ENCODE measurements at places on chromosomes 7 and 10. TPM values are rescaled to one million over a fixed set of nuclear protein-coding genes. Genes with fewer than 3 reads are reported as not detected.
A peak's percentile ranks its signal among the peaks of the same experiment; 100 is the strongest.

Gene TEX36
- not detected for total RNA-seq

Gene OR2A42
- total RNA-seq, result 0.04 TPM

Gene AKR1C2
- not detected for total RNA-seq

Gene ZNF425
- total RNA-seq, result 1.0 TPM

DNA sequence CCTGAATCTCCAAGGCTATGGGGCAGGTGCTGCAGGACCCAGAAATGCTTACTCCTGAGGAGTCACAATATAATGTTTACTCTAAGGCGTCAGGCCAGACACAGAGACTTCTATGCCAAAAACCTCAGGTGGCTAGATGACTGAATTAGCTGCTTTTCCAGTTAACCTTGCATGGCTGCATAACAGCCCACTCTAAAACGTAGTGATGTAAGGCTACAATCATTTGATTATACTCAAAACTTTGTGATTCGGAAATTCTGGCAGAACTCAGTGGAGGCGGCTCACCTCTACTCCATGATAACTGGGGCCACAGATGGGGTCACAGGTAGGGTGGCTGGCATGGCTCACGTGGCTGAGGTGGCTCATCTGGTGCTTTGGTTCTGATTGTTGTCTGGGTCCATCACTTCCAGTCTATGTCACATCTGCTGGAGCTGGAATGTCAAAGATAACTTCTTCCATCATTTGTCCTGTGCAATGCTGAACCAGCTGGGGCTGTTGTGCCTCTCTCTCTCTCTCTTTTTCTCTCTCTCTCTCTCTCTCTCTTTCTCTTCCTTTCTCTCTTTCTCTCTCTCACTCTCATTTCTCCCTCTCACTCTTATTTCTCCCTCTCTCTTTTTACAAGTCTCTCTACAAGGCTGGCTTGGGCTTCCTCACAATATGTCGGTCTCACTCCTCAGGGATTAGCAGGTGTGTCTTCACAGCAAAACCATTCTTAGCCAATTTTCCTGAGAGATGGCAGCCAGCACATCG is 11.8 kb downstream of the TMEM72 start:
- no peak for DNase-seq
- H3K4me3 ChIP-seq, result no peak overlapping the region
- no peaks in the 10 kb centered on the region for H3K4me1 ChIP-seq
- no peak overlapping the region for H3K27ac ChIP-seq
- H3K36me3 ChIP-seq, result no peaks in the 10 kb centered on the region
- H3K27me3 ChIP-seq, result peaks cover 4% of the 10 kb centered on the region

DNA sequence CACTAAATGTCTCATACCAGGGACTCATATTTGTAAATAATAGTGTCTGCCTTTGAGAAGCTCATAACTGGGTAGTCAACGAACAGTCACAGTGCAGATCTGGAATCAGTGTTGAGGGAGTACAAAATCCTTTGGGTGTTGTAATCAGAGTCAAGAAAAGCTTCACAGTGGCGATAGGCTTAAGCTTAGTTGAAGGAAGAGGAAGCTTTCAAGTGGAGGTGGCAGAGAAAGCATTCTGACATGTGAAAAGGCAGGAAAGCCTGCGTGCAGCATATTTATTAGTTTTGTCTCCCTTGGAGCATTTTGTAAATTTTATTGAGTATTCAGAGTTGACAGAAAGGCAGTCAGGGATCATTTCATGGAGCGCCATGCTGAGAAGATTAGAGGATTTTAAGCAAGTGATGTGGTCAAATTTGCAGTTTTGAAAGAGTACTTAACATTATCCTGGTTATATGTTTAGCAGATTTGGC is 104.9 kb downstream of the ADK start:
- DNase-seq, result no peak
- H3K4me1 ChIP-seq, result peaks cover 7% of the 10 kb centered on the region
- no peak overlapping the region for H3K27ac ChIP-seq
- H3K4me3 ChIP-seq, result no peak overlapping the region

Gene VPS50
- total RNA-seq, result 26.0 TPM

DNA sequence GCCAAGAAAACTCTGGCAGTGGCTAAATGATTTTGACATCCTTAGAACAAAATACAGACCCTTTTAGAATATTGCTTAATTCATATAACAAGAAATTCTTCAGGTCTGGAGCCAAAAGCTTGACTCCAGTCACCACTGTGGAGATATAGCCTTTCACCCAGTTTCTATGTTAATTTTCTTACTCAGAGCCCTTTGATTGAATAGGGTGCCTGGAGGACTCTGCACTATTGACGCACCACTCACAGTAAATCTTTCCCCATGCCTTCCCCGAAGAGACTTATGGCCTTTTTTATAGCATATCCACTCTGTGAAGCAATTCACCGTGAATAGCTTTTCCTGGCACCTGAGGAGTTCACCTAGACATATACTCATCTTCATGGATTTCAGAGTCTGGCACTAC is 613.8 kb downstream of the ZWINT start:
- no peak for DNase-seq
- H3K27ac ChIP-seq, result no peak overlapping the region
- no peaks in the 10 kb centered on the region for H3K27me3 ChIP-seq
- H3K4me1 ChIP-seq, result no peaks in the 10 kb centered on the region
- H3K36me3 ChIP-seq, result no peaks in the 10 kb centered on the region

- H3K36me3 ChIP-seq, result peaks cover 46% of the 10 kb centered on the region
- DNase-seq, result no peak
- no peak overlapping the region for H3K4me3 ChIP-seq
- H3K27me3 ChIP-seq, result no peaks in the 10 kb centered on the region
- H3K27ac ChIP-seq, result peak overlapping the region; percentile 89
- H3K4me1 ChIP-seq, result peaks cover 78% of the 10 kb centered on the region
Measured at GRCh38 chr10:26478061-26478460, 39.9 kb downstream of the APBB1IP start.

Gene OR2A12
- not detected for total RNA-seq

DNA sequence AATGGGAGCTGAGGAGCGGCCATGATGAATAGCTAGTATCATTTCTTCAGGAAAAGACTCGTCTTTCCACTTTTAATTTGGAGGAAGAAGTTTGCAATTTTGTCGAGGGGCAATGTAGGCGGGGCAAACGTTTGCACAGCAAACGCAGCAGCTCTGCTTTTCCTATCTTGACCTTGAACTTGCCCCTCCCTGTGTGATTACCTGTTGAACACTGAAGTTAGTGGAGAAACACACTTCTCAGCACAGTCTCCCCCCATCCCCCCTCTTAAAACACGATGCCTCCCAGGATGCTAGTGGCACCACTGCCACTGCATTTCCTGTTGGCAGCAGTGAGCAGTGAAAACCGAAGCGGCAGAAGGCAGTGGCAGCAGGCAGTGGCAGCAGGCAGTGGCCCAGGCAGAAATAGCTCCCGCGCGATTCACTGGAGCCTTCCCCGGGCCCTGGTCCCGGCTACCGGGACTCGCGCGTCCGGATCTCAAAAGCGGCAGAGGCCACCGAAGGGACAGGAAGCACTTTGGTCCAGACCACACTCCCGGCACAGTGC is at the start of gene EPDR1:
Gene EPDR1, plus strand, starts transcription at position 336 of the 544 bp plus-strand sequence. CDS start 300 bp downstream, outside the sequence.
- peak; percentile 38 for DNase-seq
- no peaks in the 10 kb centered on the region for H3K36me3 ChIP-seq
- peak within 1 kb of the TSS; percentile 66 for H3K4me3 ChIP-seq
- peaks cover 65% of the 10 kb centered on the region for H3K27me3 ChIP-seq
- peak within 1 kb of the TSS; percentile 6 for H3K27ac ChIP-seq

DNA sequence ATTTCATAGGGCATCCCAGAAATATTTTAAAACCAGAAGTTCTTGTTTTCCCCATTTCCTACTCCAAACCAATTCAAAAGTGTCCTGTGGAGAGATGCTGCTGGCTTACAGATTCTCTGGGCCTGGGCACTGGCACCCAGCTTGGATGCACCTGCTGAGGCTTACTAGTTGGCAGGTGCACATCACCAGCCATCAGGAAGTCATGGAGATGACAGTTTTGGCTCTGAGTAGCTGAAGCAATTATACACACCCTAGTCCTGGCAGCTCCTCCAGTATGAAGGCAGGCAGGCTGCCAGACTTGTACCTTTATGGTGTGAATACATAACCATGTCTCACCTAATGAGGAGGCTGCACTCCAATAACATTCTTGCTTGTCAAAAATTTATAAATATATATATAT is 276.6 kb upstream of the GHITM start:
- no peak for DNase-seq
- no peaks in the 10 kb centered on the region for H3K27me3 ChIP-seq
- H3K4me3 ChIP-seq, result no peak overlapping the region
- no peaks in the 10 kb centered on the region for H3K36me3 ChIP-seq
- no peak overlapping the region for H3K27ac ChIP-seq

DNA sequence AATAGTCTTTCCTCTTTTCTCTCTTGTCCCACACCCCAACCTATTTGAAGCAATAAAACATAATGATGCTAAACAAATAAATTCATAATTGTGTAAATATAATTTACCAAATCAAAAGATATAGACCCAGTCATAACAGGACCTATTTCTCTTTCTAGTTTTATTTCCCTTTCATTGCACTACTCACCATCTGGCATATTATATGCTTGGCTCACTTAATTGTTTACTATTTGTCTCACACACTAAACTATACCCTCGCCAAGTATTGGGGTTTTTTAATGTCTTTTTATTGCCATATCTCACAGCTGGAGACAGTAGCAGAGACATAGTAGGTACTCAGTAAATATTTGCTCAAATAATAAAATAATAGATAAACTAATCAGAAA is 597.5 kb upstream of the PCDH15 start:
- no peaks in the 10 kb centered on the region for H3K4me1 ChIP-seq
- H3K36me3 ChIP-seq, result no peaks in the 10 kb centered on the region
- H3K4me3 ChIP-seq, result no peak overlapping the region
- no peaks in the 10 kb centered on the region for H3K27me3 ChIP-seq
- DNase-seq, result no peak

- H3K27ac ChIP-seq, result no peak overlapping the region
- H3K27me3 ChIP-seq, result peaks cover 1% of the 10 kb centered on the region
- H3K36me3 ChIP-seq, result no peaks in the 10 kb centered on the region
- H3K4me1 ChIP-seq, result peaks cover 9% of the 10 kb centered on the region
- H3K4me3 ChIP-seq, result no peak overlapping the region
Measured at GRCh38 chr7:155268921-155269650, 28.6 kb upstream of the INSIG1 start.

GRCh38 chr7:72466797-72467196 is 54.7 kb upstream of the CALN1 start:
- no peaks in the 10 kb centered on the region for H3K27me3 ChIP-seq
- H3K4me1 ChIP-seq, result no peaks in the 10 kb centered on the region
- H3K27ac ChIP-seq, result no peak overlapping the region
- no peak for DNase-seq

Gene LRRN3
- 211 TPM for total RNA-seq

Gene SNCG
- total RNA-seq, result not detected

GRCh38 chr10:11204351-11204942 is 186.8 kb downstream of the CELF2 start:
- no peak for DNase-seq
- peaks cover 92% of the 10 kb centered on the region for H3K4me1 ChIP-seq

Measured in activated CD4-positive, alpha-beta T cell treated with anti-CD3 and anti-CD28 coated beads, Interleukin-2, amount 10 ng/mL, durations not matched to agents 7 days and 5 days (primary cell).